NCI-H2029 (cell line): ENCODE measurements at places on chromosomes 6 and 20.

DNA sequence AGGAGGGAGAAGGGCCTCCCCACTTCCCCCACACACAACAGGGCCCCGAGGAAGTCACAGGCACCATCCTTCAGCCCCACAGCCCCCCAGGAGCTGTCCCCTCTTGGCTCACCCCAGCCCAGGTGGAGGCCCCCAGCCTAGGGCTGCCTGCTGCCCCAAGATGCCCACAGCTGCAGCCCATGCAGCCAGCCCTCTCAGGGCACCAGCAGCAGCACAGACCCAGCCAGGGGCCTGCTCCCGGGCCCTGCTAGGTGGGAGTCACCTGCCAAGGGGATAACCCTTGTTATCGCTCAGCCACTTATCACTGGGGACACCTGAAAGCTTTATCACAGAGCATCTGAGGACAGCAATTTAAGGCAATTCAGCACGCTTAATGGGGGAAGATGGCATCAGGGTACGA is 55.0 kb downstream of the GRM4 start:
- DNase-seq = no peak

DNA sequence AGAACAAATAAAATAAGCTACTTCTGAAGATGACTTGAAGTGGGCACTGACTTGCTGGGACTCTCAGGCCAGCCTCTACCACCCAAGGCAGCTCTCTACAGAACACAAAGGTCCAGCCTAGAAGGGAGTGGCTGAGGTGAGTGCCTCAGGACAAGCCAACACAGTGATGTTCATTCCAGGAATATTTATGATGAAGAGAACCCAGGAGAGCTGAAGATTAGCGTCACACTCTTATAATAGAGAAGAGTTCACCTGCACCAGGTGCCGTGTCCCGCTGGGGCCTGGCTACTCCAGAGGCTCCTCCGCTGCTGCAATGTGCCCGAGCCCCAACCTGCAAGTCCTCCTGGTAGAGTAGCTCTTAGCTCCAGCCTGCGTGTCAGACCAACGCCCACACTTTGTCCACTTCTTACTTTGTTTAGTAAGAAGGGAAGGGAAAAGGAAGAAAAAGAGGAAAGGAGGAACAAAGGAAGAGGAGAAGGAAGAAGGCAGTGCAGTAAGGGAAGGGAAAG is 182.4 kb upstream of the QKI start:
- no peak for DNase-seq

DNA sequence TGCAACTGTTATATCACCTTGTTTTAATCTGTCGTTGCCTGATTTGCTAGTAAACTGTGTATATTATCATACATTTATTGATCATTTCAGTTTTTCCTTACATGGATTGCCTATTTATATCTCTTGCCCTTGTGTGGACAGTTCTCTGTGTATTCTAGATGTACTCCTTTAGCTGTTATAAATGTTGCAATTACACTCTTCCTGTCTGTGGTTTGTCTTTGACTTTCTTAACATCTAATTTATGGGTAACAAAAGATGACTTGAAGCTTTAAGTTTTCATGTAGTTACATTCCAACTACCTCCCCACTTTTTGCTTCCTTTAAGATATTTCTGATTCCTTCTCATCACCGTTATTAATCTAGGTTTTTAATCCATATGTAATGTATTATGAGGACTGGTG is 22.6 kb downstream of the PLCB1 start:
- no peak for DNase-seq

DNA sequence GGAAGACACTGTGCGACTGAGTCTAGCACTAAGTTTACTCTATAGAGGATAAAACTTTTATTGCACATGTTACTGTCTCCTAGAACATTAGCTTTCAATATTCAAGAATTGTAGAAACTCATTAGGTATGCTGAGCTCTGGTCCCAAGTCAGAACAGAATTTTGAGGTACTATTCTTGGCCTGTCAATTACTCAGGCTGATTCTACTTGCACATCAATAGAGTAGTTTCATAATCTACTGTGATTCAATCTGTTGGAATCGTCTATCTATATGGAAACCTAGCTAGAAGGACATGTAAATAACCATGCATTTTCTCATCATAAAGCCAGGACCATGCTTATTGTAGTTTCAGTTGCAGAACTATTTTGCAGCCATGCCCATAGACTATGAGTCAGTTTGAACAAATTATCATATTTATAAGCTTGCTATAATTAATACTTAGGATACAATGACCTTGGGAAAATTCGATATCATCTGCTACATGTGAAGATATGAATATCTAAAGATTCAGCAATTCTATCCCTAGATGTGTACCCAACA is 41.6 kb downstream of the FLRT3 start:
- DNase-seq = no peak

DNA sequence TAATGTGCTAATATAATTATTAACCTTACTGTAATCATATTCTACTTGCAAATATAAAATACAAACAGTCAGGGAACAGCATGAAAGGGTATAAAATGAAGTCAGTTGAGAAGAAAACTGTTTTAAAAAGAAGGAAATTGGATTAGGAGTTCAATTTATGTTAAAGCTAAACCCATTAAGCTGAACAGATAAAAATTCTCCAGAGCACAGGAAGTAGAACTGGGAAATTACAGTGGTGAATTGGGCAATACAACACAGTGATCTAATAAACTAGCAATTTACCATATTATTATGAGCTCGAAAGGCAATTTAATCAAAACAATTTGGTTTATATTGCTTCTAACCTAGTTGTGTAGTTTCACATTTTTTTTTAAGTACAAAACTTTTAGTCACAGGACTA is 407.4 kb upstream of the RGS17 start:
- DNase-seq = no peak

- no peak for DNase-seq
Measured at GRCh38 chr20:48841196-48841874, 13.5 kb upstream of the PREX1 start.

- peak; percentile 21 for DNase-seq
Measured at GRCh38 chr6:170111816-170112582, 178.9 kb downstream of the DLL1 start.

DNA sequence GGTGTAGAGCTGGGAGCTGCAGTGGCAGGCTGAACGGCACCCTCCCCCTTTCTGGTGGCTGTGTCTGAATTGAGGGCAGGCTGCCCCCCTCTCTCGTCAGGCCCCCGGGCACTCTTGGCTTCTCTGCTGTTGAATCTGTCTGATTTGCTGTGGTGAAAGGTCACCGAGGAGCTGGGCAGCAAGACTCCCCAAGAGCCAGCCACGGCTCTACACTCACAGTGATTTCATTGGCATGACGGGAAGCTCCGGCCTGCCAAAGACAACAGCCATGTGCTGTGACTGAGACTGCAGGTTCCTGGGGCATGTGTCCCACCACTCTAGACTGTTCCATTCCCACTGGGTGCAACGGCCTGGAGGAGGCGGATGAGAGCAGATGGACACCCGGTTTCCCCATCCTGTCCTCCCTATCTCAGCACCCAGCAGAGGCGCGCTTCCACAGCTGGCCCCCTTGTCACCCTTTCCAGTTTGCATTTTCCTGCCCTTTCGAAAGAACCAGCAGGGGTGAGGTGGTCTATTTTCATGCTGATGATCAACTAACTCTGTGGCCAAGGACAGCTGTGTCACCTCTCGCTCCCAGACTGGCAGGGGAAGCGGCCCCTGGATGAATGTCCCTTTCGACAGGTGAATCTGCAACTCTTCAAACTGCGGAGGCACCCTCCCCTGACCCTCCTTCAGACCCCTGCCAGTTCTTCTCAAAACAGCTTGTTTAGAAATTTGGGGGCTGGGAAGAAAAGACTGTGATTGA is 2.2 kb downstream of the APCDD1L start:
- DNase-seq = no peak

- DNase-seq = no peak
Measured at GRCh38 chr6:137443901-137444300, 50.3 kb downstream of the OLIG3 start.

- no peak for DNase-seq
Measured at GRCh38 chr6:38906582-38906981, 142.0 kb upstream of the GLP1R start.

- DNase-seq = no peak
Measured at GRCh38 chr20:45828589-45828988, 1.5 kb upstream of the TNNC2 start.

- DNase-seq = no peak
Measured at GRCh38 chr6:21593927-21594415, 420 bp downstream of the SOX4 start.
